Endothelial cell (in vitro differentiated cells): ENCODE measurements at places on chromosomes 4 and X.
A peak's percentile ranks its signal among the peaks of the same experiment; 100 is the strongest.

GRCh38 chr4:130403221-130403620 lies 1307.3 kb downstream of the C4orf33 start:
- no peak for DNase-seq

DNA sequence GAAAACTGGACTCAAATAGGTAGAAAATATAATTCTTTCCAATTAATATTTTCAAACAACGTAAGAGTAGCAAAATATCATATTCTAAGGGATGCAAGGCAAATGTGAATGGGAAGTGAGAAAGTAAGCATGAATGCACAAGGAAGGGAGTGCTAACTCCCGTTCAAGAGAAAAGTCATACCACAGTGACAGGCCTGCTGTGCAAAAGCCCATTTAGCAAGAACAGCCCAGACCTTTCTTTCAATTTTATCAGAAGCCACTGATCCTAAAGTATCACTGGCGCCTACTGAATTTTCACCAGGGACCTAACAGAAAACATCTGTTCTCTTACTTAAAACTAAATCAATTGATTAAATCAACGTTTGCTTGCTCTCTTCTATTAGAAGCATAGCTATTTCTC lies 157.9 kb upstream of the DKK2 start:
- no peak for DNase-seq

GRCh38 chr4:98584265-98584664 lies 74.1 kb downstream of the TSPAN5 start:
- DNase-seq, result no peak

DNA sequence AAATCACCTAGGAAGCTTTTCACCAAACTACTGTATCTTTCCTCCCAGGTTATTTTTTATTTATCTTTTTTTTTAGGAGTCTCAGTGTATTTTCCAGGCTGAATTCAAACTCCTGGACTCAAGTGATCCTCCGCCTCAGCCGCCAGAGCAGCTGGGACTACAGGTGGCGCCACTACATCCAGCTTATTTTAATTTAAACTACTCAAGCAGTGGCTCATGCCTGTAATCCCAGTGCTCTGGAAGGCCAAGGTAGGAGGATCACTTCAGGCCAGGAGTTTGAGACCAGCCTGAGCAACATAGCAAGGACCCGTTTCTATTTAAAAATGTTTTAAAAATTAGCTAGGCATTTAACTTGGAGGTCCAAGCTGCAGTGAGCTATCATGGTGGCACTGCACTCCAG lies 37.8 kb downstream of the LEF1 start:
- DNase-seq, result no peak

GRCh38 chr4:892780-893179 lies 39.3 kb downstream of the GAK start:
- no peak for DNase-seq

DNA sequence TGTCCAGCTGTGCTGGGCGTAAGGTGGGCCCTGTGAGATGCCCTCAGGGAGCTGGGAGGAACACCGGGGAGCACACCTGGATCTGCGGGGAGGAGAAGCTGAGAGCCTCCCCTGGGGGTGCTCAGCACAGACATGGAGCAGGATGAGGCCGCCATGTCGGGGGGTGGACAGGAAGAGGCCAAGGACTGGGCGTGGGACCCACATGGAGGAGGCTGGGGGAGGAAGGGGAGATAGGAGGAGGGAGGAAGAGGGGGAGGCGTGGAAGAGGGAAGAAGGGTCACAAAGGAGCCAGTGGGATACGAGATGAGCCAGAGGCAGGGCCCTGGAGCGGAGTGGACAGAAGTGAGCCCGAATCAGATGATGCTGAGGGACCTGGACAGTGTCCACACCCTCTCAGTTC lies 66.3 kb downstream of the ZFYVE28 start:
- DNase-seq, result peak; percentile 1

- no peak for DNase-seq
Observed at GRCh38 chr4:174528226-174528625, 5.9 kb upstream of the HPGD start.

- no peak for DNase-seq
Observed at GRCh38 chrX:80708781-80709180, 100.9 kb downstream of the BRWD3 start.

GRCh38 chr4:2685541-2685940 lies 70.6 kb downstream of the TNIP2 start:
- DNase-seq, result no peak

- no peak for DNase-seq
Observed at GRCh38 chrX:47499293-47499692, 16.3 kb upstream of the ZNF41 start.

DNA sequence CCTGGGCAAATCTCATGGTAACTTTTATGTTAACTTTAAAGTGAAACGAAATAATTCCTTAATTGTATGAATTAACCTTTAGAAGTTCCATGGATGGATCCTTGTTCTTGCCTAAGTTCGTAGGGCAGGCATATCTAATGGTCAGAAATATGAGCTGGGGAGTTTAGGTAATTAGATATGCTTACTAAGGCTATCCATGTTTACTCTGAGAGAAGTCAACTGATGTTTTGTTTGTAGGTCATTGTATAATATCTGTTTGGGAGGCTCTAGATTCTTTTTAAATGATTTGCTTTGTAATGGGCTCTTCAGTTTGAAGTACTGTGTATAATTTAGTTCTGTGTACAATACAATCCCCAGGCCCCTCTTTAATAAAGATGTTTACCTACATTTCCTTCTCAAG lies 117.0 kb downstream of the DCK start:
- DNase-seq, result no peak

DNA sequence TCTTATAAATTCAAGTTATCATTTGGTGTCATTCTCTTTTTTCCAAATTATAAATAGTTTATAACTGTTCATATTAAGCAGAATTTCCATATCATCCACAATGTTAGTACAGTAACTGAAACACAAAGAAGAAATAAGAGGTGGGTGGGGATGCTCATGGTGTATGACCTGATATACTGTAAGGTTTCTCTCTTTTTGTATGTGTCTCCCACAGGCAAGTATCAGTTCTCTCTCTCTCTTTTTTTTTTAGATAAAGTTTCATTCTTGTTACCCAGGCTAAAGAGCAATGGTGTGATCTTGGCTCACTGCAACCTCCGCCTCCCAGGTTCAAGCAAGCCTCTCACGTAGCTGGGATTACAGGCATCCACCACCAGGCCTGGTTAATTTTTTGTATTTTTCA lies 43.7 kb upstream of the UGT2A3 start:
- DNase-seq, result no peak

DNA sequence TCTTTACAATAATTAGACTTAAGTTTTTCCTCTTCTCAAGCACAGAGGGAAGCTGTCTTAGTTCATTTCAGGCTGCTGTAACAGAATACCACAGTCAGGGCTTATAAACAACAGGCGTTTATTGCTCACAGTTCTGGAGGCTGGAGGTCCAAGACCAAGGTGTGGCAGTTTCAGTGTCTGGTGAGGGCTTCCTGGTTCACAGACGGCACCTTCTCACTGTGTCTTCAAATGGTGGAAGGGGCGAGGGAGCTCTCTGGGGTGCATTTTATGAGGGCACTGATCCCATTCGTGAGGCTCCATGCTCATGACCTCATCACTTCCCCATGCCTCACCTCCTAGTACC lies 115.7 kb upstream of the MXRA5 start:
- DNase-seq, result no peak

GRCh38 chrX:1475881-1476280 lies 23.2 kb upstream of the ASMTL start:
- DNase-seq, result no peak

DNA sequence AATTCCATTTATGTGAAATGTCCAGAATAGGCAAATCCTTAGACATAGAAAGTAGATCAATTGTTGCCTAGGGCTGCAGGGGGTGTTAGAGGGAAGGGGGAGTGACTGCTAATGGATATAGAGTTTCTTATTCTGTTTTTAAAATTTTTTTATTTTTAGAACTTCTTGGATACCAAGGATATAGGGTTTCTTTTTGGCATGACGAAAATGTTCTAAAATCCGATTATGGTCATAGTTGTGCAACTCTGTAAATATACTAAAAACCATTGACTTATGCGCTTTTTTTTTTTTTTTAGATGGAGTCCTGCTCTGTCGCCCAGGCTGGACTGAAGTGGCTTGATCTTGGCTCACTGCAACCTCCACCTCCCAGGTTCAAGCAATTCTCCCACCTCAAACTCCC lies 125.2 kb upstream of the USP9X start:
- DNase-seq, result no peak

- DNase-seq, result no peak
Observed at GRCh38 chrX:15748841-15749240, 10.8 kb downstream of the CA5B start.

- DNase-seq, result peak; percentile 30
Observed at GRCh38 chr4:69617083-69617694, 22.3 kb downstream of the UGT2A2 start.

- DNase-seq, result no peak
Observed at GRCh38 chr4:78423790-78424189, 127.8 kb upstream of the ANXA3 start.
